Thoracic aorta endothelial cell (primary cell): ENCODE measurements at places on chromosomes 11 and 22. TPM values are rescaled to one million over a fixed set of nuclear protein-coding genes. Genes with fewer than 3 reads are reported as not detected.

The GLB1L3 gene
- total RNA-seq, result not detected in 2 replicates

The HEPN1 gene
- 0.13 TPM in 1 of 2 replicates, not detected in the other for total RNA-seq

The C11orf86 gene
- not detected in 2 replicates for total RNA-seq

The OLFML1 gene
- not detected in 2 replicates for total RNA-seq

The SPTY2D1 gene
- total RNA-seq, result 22.6 and 25.3 TPM in 2 replicates

The GNG3 gene
- not detected in 2 replicates for total RNA-seq

The CLMP gene
- 9.2 and 11.0 TPM in 2 replicates for total RNA-seq

The SPDYC gene
- total RNA-seq, result not detected in 2 replicates

The ZNF215 gene
- total RNA-seq, result 5.9 and 6.0 TPM in 2 replicates

The CST6 gene
- 0.22 and 0.53 TPM in 2 replicates for total RNA-seq

The SLCO2B1 gene
- total RNA-seq, result 0.27 TPM in 1 of 2 replicates, not detected in the other
